Dorsolateral prefrontal cortex (tissue), 122 donors: ENCODE measurements at places on chromosomes 11 and 22.

- DNase-seq = no peak
These were observed 220.2 kb downstream of the CTTN start for GRCh38 chr11:70618431-70619101.

- no peak for DNase-seq
These were observed 959 bp upstream of the GP1BB start for GRCh38 chr22:19722178-19722981.

DNA sequence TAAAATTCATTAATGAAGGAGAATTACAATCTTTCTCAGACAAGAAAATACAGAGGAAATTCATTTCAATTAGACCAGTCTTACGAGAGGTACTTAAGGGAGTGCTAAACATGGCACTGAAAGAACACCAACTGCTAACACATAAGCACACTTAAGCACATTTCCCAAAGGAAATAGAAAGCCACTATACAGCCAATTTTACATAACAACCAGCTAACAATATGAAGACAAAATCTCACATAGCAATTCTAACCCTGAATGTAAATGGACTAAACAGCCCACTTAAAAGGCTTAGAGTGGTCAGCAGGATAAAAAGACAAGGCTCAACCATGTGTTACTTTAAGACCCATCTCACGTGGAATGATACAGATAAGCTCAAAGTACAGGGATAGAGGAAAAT is 339.5 kb upstream of the LUZP2 start:
- no peak for DNase-seq

DNA sequence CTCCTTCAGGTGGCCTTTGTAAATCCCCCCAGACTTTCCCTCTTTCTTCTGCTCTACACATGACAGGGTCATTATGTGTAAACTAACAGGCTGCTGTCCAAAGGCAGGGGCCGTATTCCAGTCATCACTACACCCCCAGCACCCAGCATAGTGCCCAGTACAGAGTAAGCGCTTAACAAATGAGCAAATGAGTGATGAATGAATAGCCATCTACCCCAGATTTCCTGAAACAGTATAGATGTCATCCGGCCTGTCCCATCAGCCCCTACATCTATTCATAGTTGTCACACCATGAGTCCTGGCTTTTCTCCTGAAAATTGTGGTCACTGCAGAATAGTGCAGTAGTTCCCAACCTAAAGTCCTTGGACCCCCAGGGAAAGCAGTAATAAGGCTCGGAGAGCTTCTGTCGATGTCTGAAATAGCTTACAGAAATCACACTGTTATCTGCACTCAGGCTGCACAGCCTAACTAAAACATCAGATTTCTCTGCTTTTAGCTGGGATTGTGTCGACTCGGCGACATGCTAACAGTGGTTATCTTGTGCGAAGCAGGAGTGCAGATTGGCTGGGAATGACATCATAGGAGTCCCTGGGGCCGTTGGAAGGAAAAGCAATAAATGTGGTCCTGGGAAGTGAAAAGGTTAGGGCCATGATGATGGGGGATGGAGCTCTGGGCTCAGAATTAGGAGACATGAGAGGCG is 143.8 kb upstream of the NECTIN1 start:
- no peak for DNase-seq

- no peak for DNase-seq
These were observed 60.3 kb upstream of the IGLL5 start for GRCh38 chr22:22827187-22827939.
